RKO (cell line): ENCODE measurements at places on chromosomes 3 and 15.

DNA sequence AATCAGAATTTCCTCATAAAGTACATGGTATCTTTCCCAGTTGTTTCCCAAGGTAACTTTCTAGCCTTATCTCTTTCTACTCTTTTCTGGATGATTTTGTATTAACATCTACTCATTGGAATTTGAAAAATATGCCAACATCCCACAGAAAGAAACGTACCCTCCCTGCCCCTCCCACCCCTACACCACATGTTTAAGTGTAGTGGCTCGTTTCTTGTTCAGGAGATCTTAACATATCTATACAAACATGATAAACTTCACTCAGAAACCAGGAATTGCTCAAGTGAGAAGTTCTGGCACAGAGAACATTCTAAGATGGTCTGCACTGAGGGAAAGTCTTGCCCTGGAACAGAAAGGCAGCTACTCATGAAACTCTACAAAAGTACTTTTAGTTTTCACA, 404.7 kb downstream of the SOX2 start:
- no peak for DNase-seq

DNA sequence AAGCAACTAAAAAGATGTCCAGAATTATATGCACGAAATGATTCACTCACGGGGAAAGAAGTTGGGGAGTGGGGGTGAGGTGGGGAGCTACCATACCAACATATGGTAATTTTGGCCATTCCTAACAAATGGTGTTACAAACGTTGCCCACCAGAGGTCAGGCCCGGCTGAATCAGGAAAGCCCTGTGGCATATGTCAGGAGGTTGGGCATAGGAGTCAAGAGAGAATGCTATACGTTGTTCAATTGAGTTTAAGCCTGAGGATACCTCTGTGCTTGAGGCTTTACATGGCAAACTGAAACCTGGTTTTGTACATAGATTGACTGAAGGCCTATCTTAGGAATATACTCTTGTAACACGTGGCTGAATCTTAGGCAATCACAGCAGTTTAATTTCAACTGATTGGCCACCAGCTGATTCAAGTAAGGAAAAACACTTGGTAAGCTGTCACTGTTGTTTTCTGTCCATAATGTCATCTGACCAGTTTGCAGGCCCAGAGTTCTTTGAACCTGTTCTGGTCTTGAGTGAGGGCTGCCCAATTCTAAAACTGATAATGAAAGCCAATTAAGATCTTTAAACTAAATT, 23.4 kb upstream of the SLC2A2 start:
- peak; percentile 77 for DNase-seq

GRCh38 chr3:195208183-195208582, 62.8 kb downstream of the XXYLT1 start:
- no peak for DNase-seq

- DNase-seq = no peak
Measured at GRCh38 chr3:191721990-191722389, 261.0 kb downstream of the PYDC2 start.

GRCh38 chr3:139948898-139949297, 13.9 kb downstream of the CLSTN2 start:
- no peak for DNase-seq

GRCh38 chr15:66934868-66935520, 130.4 kb upstream of the SMAD3 start:
- no peak for DNase-seq

DNA sequence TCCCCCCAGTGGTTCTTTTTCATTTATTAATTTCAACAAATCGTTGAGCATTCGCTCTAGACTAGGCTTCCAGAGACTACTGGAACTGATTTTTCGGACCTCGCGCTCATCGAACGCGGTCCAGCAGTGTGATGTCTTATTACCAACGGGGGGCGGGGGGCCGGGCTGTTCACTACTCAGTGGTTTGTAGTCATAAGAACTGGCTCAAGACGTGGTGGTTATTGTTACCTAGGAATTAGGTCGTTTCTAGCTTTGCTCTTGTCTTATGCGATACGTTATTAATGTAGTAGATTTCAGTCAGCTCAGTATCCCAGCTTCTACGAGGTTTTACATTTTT, 858 bp downstream of the RBM5 start:
- DNase-seq = peak; percentile 63
